Kasumi-1 (cell line): ENCODE measurements at places on chromosomes 11 and 22.

- no peak for DNase-seq
These were observed 80.5 kb downstream of the KCNQ1 start for GRCh38 chr11:2525166-2525861.

- no peak for DNase-seq
These were observed 2.7 kb upstream of the MYRF start for GRCh38 chr11:61749591-61750217.

DNA sequence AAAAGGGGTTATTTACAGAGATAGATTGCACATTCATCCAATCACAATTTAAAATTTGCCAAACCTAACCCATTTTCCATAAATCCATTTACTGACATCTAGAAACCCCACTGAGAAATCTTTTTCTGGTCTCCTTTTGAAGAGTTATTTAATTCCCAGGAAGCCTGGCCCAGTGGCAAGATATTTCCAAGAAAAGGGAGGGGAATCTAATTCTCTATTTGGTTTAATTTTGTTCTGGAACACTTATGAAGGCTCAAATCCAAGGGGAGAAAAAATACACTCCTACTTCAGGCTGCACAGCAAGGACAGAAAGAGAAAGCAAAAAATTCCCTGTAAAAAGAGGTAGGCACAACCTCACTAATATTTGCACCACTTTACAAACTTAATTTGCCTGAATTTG lies 88.2 kb upstream of the LDLRAD3 start:
- DNase-seq, result no peak

- no peak for DNase-seq
These were observed 28.0 kb upstream of the CABP7 start for GRCh38 chr22:29691636-29692326.

- DNase-seq, result no peak
These were observed 6.9 kb upstream of the COPB1 start for GRCh38 chr11:14506532-14506931.
